ENCODE measurements at places on chromosomes 3 and 15. TPM values are rescaled to one million over a fixed set of nuclear protein-coding genes. Genes with fewer than 3 reads are reported as not detected.

- no peaks in the 10 kb centered on the region for H3K36me3 ChIP-seq
- H3K27ac ChIP-seq, result no peak overlapping the region
- no peak for DNase-seq
- no peaks in the 10 kb centered on the region for H3K27me3 ChIP-seq
Observed at GRCh38 chr15:91491101-91491950, 362.2 kb upstream of the SLCO3A1 start.

- H3K27ac ChIP-seq, result no peak overlapping the region
- H3K4me3 ChIP-seq, result no peak overlapping the region
- H3K4me1 ChIP-seq, result peaks cover 2% of the 10 kb centered on the region
- DNase-seq, result no peak
- peaks cover 16% of the 10 kb centered on the region for H3K36me3 ChIP-seq
Observed at GRCh38 chr3:60979461-60980341, 271.6 kb downstream of the FHIT start.

GRCh38 chr3:20997183-20997582, 753.8 kb downstream of the ZNF385D start:
- peaks cover 47% of the 10 kb centered on the region for H3K4me1 ChIP-seq
- H3K36me3 ChIP-seq, result no peaks in the 10 kb centered on the region
- peak overlapping the region; percentile 13 for H3K27ac ChIP-seq
- H3K27me3 ChIP-seq, result no peaks in the 10 kb centered on the region
- DNase-seq, result no peak

GRCh38 chr3:133888726-133889340, 6.8 kb downstream of the RAB6B start:
- peaks cover 15% of the 10 kb centered on the region for H3K27me3 ChIP-seq
- peaks cover 23% of the 10 kb centered on the region for H3K4me1 ChIP-seq
- no peak overlapping the region for H3K27ac ChIP-seq
- DNase-seq, result no peak

DNA sequence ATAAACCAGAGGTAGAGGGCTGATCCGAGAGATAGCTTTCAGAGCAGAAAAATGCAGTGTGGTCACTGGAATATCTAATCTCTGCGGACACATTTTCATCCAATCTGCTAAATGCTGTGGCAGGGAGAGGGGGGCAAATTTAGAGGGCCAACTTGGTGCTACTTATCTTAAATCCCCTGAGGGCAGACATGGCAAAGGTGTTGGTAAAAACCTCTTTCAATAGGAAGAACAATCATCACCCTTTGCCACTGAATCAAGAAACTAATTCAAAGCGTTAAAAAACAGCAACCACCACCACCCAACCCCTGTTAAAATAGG, 152.9 kb downstream of the MECOM start:
- peaks cover 22% of the 10 kb centered on the region for H3K4me1 ChIP-seq
- H3K4me3 ChIP-seq, result no peak overlapping the region

DNA sequence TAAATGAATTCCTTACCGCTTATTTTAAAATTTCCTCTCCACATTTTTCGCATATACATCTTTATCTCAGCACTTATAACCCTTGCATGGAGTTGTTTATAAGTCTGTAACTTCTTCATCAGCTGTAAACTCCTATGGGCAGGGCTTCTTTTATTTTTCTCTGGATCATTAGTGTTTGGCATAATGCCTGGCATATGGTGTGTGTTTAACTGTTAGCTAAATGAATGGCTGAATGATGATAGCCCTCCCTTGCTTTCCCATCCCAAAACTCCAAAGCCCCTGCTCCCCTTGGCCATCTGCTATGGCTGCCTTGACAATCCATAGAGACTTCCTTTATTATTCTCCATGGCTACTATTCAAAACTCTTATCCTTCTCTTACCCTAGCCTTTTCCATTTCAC, 48.1 kb upstream of the SEMA6D start:
- H3K4me3 ChIP-seq, result no peak overlapping the region
- no peak for DNase-seq
- no peaks in the 10 kb centered on the region for H3K36me3 ChIP-seq
- H3K27me3 ChIP-seq, result no peaks in the 10 kb centered on the region
- peaks cover 12% of the 10 kb centered on the region for H3K4me1 ChIP-seq

DNA sequence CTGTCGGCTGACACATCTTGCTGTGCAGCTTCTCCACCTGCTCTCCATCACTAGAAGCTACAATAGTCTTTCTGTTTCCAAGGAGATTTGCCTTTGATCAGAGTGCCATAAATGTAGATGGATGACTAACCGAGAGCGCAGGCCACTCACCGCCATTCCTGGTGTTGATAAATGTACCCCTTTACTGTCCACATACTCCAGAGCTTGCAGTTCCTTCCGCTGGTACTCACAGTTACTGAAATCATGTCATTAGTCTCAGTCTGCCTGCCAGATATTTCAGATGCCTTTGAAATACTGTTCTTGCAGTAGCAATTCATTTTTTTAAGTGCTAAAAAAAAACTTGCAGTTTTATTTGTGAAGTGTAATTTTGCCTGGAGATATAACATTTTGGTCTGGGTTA, 72.3 kb downstream of the BLM start:
- peaks cover 61% of the 10 kb centered on the region for H3K36me3 ChIP-seq
- no peak overlapping the region for H3K27ac ChIP-seq
- no peak overlapping the region for H3K4me3 ChIP-seq
- H3K27me3 ChIP-seq, result no peaks in the 10 kb centered on the region
- DNase-seq, result no peak

DNA sequence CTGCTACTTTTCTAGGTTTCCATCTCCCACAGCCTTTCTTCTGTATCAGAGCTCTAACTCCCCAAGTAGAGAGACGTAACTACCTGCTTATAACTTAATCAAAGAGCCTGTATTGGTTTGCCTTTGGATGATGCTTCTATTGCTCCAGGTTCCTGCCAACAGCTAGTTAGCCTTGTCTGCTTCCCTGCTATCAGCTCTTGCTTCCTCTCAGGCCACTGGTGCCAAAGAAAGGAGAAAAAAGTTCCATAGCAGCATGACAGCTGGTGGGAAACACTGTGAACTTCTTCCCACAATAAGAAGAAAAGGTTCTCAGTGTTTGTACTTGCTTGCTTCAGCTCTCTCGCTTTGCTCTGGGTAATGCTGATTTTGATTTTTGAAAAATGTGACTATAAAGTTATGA, 206.6 kb downstream of the GBE1 start:
- H3K27ac ChIP-seq, result peak overlapping the region; percentile 16
- peaks cover 7% of the 10 kb centered on the region for H3K36me3 ChIP-seq
- no peak overlapping the region for H3K4me3 ChIP-seq
- no peaks in the 10 kb centered on the region for H3K27me3 ChIP-seq
- no peak for DNase-seq

- peaks cover 3% of the 10 kb centered on the region for H3K27me3 ChIP-seq
- H3K4me1 ChIP-seq, result peaks cover 62% of the 10 kb centered on the region
- H3K27ac ChIP-seq, result peak overlapping the region; percentile 36
- no peak overlapping the region for H3K4me3 ChIP-seq
- peaks cover 11% of the 10 kb centered on the region for H3K36me3 ChIP-seq
Observed at GRCh38 chr3:45575386-45575923, 19.1 kb upstream of the LIMD1 start.

DNA sequence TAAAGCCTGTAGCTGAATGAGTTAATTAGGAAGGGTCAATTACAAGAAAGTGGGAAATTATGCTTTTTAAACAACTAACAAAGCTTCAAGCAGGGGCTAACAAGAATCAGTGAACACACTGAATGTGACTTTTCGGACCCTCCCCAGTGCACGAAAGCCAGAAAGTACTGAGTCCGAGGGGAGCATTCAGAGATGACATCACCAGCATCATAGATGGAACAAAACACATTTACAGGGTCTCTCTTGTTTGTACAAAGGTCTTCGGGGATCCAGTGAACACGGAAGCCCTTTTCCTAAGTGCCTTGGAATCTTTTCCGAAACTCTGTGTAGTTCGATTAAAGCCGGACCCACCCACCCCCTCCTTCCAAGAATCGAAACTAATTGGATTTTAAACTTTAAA, 829 bp downstream of the DCP1A start:
- peak overlapping the region; percentile 87 for H3K27ac ChIP-seq
- peaks cover 18% of the 10 kb centered on the region for H3K36me3 ChIP-seq
- H3K4me3 ChIP-seq, result peak overlapping the region; percentile 98
- H3K4me1 ChIP-seq, result peaks cover 15% of the 10 kb centered on the region

DNA sequence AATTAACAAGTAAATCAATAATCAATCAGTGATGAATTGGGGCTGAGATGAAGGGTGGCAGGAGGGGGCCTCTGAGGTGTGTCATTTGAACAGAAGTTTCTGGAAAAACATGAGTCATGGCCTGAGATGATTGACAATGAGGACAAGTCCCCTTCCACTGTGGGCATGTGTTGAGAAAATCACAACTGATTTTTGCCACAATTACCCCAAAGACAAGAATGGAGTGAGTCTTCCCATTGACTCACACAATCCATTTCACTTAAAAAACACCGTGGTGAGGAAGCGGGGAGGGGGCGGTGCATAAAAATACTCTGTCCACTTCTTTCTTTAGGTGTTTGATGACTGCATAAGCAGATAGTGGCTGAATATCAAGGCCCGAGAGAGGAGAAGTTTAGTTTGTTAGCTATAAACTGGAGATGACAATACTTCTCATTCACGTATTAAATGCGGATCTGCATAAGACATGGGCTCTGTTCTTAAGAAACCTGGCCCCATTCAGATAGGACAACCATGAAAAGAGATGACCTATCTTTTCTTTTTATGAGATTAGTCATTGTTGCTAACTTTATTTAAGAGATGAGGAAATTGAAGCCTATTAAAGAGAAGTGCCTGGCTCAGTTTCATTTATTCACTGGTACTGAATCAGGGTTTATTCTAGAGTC, 34.7 kb downstream of the SHC4 start:
- no peak for DNase-seq
- no peaks in the 10 kb centered on the region for H3K27me3 ChIP-seq
- H3K36me3 ChIP-seq, result no peaks in the 10 kb centered on the region

- peaks cover 7% of the 10 kb centered on the region for H3K4me1 ChIP-seq
- no peaks in the 10 kb centered on the region for H3K27me3 ChIP-seq
- H3K4me3 ChIP-seq, result no peak overlapping the region
- no peaks in the 10 kb centered on the region for H3K36me3 ChIP-seq
- no peak for DNase-seq
- H3K27ac ChIP-seq, result no peak overlapping the region
Observed at GRCh38 chr15:59522988-59523461, 85.0 kb downstream of the FAM81A start.

GRCh38 chr3:13644341-13645117, 95.6 kb downstream of the FBLN2 start:
- H3K36me3 ChIP-seq, result no peaks in the 10 kb centered on the region
- DNase-seq, result no peak
- H3K4me3 ChIP-seq, result no peak overlapping the region

DNA sequence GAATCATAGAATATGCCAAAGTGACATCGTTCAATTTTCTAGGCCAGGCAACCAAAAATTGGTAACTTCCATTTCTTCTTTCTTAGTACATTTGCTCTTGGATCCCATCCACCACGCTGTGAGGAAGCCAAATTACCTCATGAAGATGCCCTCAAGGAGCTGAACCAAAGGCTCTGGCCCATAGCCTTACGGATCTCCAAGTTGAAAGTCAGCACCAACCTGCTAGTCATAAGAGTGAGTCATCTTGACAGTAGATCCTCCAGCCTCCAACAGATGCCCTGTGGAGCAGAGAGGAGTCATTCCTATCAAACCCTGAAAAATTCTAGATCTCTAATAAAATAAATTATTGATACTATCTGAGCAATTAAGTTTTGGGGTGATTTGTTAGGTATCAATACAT, 322.5 kb upstream of the COL8A1 start:
- H3K36me3 ChIP-seq, result no peaks in the 10 kb centered on the region
- no peaks in the 10 kb centered on the region for H3K27me3 ChIP-seq
- no peak overlapping the region for H3K4me3 ChIP-seq
- no peak for DNase-seq

CHRM5 gene
- not detected for total RNA-seq

CNTN3 gene
- 0.17 TPM for total RNA-seq

LSAMP gene
- total RNA-seq, result 3.6 TPM

GOLIM4 gene
- 23.9 TPM for total RNA-seq

ROPN1B gene
- total RNA-seq, result 0.09 TPM

ELL3 gene
- total RNA-seq, result 8.1 TPM

CPNE4 gene
- total RNA-seq, result 2.4 TPM

ELP6 gene
- total RNA-seq, result 65.4 TPM
